ENCODE measurements at places on chromosomes 16 and 17.

GRCh38 chr17:72677714-72678390 is 414.6 kb downstream of the SLC39A11 start:
- DNase-seq = no peak

- DNase-seq = no peak
Observed at GRCh38 chr17:4947010-4947410, 1.3 kb downstream of the PFN1 start.

DNA sequence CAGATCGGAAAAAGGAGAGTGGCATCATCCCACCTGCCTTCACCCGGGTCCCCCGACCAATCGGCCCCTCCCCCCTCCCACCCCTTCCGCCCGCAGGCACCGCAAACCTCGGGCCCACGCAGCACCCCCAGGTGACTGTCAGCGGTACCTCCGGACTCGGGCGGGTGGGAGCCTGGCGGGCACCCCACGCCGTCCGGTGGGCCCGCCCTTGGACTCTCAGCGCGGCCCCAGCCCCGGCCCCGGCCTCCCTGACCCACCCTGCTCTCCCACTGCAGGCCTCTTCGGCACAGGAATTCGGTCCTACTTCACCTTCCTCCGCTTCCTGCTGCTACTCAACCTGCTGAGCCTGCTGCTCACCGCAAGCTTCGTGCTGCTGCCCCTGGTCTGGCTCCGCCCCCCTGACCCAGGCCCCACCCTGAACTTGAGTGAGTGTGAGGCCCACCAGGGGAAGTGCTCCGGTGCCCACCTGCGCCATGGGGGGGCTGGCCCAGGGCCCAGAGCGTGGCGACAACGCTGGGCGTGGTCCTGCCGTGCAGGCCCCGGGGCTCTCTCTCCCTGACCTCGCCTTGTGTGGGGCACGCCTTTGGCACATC is 1.6 kb downstream of the TMC8 start:
- DNase-seq = no peak

DNA sequence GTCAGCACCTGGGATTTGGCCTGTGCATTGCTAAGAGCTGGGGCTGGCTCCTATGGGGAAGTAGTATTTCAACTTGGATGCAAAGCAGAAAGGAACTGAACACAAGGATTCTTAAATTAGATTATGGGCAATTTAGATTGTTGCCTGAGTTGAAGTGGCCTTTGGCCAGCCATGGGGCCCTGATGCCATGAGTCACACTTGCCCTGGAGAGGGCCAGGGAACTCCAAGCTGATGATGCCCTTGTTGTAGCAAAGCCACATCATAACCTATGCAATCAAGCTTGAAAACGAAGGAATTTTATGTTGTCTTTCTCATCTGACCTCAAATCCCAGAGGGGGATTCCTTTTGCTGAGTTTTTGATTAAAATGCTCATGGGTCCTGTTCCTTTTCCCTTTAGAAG is 3.9 kb upstream of the SPATA32 start:
- DNase-seq = no peak

DNA sequence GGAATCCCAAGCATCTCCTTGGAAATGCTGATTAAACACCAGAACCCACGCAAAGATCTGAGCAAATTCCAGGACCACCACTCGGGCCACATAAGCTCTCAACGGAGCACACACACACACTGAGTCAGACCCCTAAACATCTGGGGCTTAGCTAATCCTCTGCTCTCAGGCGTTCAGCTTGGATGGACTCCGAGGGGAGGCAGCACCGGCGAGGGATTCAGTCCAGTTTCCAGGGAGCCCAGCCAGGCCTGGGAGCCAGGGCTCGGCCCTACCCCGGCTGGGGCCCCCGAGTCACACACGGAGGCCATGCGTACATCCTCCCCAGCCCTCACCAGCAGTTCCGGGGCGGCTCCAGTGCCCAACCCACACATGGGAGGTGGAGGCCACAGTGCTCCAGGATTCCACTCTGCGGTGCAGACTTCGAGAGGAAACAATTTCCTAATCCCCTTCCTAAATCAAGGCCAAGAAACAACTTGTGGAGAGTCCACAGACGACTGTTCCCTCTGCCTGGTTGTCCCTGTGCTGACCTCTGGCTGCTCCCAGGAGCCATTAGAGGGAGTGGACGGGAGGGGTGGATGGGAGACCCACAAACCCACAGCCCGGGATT is 70.5 kb downstream of the GAS7 start:
- no peak for DNase-seq

DNA sequence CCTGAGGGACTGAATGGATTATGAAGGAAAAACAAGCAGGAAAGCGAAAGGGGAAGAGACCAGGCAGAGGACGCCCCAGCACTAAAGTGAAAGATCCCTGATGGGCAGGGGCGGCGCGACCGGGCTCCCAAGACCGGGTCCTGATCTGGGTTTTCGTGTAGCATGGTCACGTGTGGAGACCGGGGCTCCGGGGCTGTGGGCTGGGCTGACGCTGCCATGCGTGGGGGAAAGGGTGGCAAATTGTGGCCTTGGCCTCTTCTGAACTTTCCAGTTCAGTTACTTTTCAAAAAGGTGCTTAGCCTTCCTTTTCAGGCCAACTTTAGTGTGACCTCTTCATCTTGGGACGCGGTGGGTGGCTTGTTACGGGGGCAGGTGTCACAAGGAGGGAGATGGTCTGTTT is 57.5 kb downstream of the METRNL start:
- DNase-seq = no peak

GRCh38 chr17:5631958-5632590 is 47.8 kb upstream of the NLRP1 start:
- DNase-seq = no peak

DNA sequence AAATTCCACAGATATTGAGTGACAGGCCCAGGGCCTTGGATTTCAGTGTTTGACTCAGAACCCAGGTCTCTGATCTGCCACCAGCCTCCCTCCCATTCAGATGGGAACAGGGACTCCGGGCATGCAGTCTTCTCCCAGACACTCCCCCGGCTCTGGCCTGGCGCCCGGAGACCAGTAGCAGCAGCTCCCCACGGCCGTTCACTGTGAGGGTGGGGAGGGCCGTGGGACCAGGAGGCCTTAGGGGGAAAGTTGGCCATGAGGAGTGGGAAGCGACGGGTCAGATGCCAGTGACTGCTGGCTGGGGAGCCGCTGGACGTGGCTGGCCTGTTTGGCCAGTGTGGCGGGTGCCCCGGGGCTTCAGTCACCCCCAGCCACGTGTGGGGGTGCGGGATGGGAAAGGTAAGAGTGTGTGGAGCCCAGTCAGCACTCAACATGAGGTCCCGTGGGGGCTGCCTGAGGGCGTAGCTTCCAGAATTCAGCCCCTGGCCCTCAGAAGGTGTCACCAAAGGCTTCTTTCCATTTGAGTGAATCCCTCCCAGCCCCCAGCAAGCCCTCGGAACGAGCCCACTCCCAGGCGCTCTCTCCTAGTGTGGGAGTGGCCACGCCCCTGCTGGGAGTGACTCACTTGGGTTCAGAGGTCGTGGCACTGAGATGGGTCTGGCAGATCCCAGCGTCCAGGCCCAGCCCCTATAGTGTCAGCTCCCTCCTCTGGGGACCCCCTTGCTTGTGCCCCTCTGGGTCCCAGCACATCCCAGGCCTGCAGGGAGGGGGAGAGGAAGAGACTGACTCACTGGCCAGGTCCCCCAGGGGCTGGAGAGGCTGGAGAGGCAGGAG is 309.4 kb downstream of the SEC14L1 start:
- no peak for DNase-seq

- no peak for DNase-seq
Observed at GRCh38 chr16:50360779-50361178, 8.0 kb downstream of the BRD7 start.

All from endothelial cell of umbilical vein (primary cell).